CD4-positive, alpha-beta T cell (primary cell): ENCODE measurements at places on chromosomes 1 and 21. TPM values are rescaled to one million over a fixed set of nuclear protein-coding genes. Genes with fewer than 3 reads are reported as not detected.

GRCh38 chr1:153944005-153944826 is 2.3 kb downstream of the DENND4B start:
- H3K27ac ChIP-seq, result peak overlapping the region; percentile 94
- no peaks in the 10 kb centered on the region for H3K27me3 ChIP-seq
- H3K36me3 ChIP-seq, result peaks cover 67% of the 10 kb centered on the region
- H3K4me3 ChIP-seq, result peak overlapping the region; percentile 84

DNA sequence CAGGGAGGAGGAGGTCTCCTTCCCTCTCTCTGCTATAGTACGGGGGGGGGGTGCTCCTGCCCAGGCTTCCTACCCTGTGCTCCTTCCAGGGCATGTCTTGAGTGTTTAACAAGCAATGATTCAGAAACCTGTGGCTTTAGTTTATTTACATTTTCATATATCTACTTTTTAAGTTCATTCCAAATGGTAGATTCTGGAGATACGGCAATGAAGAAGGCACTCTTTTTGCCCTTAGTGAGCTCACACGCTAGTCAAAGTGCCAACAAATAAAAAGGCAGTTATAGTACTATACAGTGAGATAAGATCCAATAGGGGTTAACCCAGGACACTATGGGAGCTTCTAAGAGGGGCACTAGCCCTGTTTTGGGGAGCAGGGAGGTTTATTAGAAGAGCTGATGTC is 169.3 kb upstream of the CACNA1E start:
- no peak overlapping the region for H3K27ac ChIP-seq
- peaks cover 51% of the 10 kb centered on the region for H3K27me3 ChIP-seq
- no peak for DNase-seq
- peaks cover 23% of the 10 kb centered on the region for H3K4me1 ChIP-seq
- H3K4me3 ChIP-seq, result no peak overlapping the region
- no peaks in the 10 kb centered on the region for H3K36me3 ChIP-seq

- DNase-seq, result no peak
- H3K4me3 ChIP-seq, result no peak overlapping the region
- no peaks in the 10 kb centered on the region for H3K4me1 ChIP-seq
- H3K36me3 ChIP-seq, result peaks cover 15% of the 10 kb centered on the region
Observed at GRCh38 chr1:206415942-206416341, 54.3 kb upstream of the IKBKE start.

DNA sequence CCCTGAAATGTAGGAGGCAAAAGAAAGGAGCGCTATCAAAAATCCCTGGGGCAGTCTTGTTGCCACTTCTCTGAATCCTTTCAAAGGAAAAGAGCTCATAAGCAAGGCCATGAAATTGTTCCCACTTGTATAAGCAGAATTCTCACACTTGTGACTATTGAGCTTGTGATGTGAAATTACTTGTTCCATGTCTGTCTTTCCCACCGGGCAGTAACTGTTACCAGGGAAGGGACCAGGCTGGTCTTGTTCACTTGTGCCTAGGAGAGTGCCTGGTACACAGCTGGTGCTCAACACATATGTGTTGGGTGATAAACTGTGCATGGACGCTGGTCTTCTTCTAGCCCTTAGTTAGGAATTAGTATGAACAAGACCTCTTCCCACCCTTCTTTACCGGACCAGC is 150.6 kb downstream of the CDC7 start:
- no peak overlapping the region for H3K4me3 ChIP-seq
- no peaks in the 10 kb centered on the region for H3K27me3 ChIP-seq
- peaks cover 8% of the 10 kb centered on the region for H3K4me1 ChIP-seq

- no peaks in the 10 kb centered on the region for H3K27me3 ChIP-seq
- H3K27ac ChIP-seq, result no peak overlapping the region
- DNase-seq, result no peak
- no peak overlapping the region for H3K4me3 ChIP-seq
- no peaks in the 10 kb centered on the region for H3K36me3 ChIP-seq
Observed at GRCh38 chr1:238404921-238405320, 514.2 kb upstream of the ZP4 start.

DNASE2B gene
- not detected for total RNA-seq

BEND5 gene
- total RNA-seq, result 5.6 TPM

TSPEAR gene
- not detected for total RNA-seq
